ENCODE measurements at places on chromosomes 1 and 21. TPM values are rescaled to one million over a fixed set of nuclear protein-coding genes. Genes with fewer than 3 reads are reported as not detected.
A peak's percentile ranks its signal among the peaks of the same experiment; 100 is the strongest.

The CELA3B gene
- total RNA-seq = not detected

The AMPD1 gene
- not detected for total RNA-seq

The PTPN7 gene
- not detected for total RNA-seq

The CD48 gene
- not detected for total RNA-seq

The LRRC38 gene
- 4.8 TPM for total RNA-seq

- peak; percentile 66 for DNase-seq
These were observed 101.8 kb downstream of the PTGS2 start for GRCh38 chr1:186578325-186579016.

DNA sequence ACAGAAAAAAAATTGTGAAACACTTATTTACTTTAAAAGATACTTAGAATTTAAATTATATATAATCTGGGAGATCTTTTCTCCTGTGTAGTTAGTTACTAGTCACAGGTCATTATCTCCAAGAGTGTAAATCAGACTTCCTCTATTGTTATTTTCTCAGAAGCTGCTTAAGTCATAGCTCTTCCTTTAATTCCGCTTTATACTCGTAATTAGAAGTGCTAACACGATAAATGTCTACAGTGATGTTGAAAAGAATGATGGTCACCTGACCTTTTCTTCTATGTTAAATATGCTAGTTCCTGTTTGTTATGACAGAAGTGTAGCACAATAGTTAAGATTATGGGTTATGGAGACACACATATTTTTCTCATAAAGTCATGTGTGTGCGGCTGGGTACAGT, 123.6 kb downstream of the TGFB2 start:
- no peak for DNase-seq

DNA sequence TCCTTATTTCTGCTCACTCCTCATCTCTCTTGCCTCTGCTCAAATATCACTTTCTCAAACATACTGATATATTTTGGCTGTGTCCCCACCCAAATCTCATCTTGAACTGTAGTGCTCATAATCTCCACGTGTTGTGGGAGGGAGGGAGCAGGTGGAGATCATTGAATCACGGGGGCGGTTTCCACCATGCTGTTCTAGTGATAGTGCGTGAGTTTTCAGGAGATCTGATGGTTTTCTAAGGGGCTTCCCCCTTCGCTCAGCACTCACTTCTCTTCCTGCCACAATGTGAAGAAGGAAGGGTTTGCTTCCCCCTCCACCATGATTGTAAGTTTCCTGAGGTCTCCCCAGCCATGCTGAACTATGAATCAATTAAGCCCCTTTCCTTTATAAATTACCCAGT, 26.6 kb downstream of the ZBTB8OS start:
- no peak for DNase-seq

DNA sequence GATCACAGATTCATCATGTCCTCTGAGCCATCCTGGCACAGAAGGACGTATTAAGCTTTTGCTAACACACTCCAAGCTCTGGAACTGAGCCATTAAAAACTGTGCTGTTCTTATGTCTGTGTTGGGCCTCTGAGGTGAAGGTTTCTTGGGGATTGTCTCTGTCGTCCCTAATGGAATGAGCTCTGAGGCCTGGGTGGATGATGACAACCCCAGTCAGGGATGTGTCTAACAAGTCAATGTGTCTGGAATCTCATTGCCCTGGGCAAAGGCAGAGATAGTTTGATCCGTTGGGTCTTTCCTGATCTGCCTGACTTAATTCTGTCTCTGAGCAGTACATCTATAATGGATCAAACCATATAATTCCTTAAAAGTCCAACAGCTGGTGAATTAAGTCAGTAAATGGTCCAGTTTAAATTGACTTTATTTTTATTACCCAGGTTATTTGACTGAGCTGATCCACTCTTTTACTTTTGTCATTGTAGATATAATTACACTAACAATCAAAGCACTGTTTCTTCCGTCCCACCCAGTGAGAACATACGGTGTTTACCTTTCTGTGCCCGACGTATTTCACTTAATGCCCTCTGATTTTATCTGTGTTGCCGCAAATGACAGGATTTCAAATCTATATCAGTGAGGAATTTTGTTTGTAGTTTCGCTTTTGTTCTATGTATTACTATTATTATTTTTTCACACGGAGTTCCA, 38.8 kb upstream of the OR2B11 start:
- peak; percentile 40 for DNase-seq

DNA sequence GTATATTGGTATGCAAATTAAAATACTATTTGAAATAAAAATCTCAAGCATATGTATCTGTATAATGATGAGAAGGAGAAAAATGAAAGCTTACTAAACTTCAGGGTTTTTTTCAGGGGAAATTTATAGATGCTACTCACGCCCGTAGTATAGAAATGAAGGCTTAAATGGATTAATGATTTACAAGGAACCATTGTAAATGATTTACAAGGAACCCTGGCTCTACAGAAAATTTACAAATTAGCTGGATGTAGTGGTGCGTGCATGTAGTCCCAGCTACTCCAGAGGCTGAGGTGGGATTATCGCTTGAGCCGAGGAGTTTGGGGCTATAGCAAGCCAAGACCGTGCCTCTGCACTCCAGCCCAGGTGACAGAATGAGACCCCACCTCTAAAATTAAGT, 150.5 kb downstream of the PCBP3 start:
- DNase-seq = no peak

DNA sequence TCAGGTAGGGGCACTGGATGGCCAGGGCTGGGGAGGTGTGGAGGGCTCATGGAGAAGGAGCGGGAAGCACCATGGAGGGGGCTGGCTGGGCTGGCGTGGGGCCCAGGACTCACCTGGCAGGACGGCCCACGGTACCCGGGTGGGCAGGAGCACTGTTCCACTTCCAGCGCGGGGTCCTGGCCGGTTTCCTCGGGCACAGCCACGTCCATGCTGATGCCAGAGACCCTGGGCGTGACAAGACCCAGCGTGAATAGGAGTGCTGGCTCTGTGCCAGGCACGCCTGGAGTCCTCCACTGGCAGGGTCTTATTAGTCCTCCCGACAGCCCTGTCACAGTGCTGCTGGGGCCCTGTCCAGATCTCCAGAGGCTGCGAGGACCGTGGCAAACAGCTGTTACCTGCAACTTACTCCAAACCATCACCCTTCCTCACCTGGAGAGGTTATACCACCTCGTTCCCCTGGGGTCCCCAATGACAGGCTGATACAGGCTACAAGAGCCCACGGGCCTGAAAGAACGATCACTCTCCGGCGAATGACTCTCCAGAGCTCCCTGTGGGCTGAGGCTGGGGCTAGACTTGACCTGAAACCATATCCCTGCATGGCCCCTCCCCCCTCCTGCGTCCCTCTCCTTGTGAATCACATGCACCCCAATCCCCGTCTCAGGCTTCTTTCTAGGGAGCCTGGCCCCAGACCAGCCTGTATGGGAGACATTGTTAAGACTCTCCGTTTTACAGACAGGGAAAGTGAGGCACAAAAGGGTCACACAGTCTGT, 62.1 kb downstream of the HSPG2 start:
- no peak for DNase-seq

DNA sequence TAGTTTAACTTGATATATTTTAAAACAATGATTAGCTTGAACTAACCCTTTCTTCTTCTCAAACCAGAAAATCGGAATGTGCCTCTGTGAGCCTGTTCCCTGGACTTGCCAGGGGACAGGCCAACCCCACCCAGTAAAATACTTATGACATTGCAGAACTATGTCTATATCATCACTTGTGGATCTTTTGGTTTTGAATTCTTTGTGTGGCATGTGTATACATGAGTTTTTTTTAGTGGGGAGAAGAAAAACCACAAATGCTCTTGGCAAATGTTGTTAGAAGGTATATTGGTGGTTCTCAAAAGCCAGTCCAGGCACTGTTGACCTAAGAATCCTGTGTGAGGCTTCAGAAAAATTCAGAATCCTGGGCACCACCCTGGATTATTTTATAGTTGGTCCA, 347.4 kb downstream of the SIPA1L2 start:
- DNase-seq = peak; percentile 19

DNA sequence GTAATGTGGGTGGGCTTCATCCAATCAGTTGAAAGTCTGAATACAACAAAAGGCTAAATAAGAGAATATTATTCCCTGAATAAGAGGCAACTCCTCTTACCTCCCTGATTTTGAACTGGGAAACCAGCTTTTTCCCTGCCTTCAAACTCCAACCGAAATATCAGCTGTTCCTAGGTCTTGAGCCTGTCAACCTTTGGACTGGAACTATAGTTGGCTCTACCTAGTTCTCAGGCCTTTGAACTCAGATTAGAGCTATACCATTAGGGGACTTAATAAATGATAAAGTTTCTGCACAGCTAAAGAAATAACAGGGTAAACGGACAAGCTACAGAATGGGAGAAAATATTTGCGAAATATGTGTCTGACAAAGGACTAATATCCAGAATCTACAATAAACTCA, 43.8 kb upstream of the BEND5 start:
- no peak for DNase-seq

DNA sequence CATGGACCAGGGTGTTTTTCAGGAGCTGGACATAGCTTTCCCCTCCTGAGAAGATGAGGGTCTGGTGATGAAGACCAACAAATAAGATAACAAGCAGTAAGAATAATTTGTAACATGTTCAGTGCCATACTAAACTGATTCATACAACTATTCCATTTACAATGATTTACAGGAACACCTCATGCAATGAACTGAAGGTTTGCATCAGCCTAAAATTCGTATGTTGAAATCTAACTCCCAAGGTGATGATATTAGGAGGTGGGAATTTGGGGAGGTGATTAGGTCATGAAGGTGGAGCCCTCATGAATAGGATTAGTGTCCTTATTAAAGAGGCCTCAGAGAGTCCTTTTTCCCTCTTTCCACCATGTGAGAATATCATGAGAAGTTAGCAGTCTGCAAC, 15.9 kb upstream of the NIBAN1 start:
- no peak for DNase-seq

GRCh38 chr21:15127437-15127836, 62.6 kb upstream of the NRIP1 start:
- no peak for DNase-seq

DNA sequence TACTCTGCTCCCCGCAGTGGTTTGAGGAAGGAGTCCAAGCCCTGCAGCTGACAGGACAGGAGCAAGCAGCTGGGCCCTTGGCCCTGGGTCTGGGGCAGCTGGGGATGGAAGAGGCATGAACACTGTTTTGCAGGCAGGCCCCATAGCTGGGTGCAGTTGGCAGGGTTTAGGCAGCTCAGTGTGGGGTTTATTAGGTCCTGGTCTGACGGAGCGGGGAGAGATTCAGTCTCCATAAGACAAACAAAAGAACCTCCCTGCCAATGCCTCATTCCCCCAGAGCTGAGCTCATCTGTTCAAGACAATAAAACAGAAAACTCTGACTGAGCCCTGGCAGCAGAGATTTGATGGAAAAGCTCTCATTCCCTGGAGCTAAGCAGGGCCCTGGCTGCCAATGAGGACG, 37.3 kb downstream of the OLFML2B start:
- DNase-seq = no peak

DNA sequence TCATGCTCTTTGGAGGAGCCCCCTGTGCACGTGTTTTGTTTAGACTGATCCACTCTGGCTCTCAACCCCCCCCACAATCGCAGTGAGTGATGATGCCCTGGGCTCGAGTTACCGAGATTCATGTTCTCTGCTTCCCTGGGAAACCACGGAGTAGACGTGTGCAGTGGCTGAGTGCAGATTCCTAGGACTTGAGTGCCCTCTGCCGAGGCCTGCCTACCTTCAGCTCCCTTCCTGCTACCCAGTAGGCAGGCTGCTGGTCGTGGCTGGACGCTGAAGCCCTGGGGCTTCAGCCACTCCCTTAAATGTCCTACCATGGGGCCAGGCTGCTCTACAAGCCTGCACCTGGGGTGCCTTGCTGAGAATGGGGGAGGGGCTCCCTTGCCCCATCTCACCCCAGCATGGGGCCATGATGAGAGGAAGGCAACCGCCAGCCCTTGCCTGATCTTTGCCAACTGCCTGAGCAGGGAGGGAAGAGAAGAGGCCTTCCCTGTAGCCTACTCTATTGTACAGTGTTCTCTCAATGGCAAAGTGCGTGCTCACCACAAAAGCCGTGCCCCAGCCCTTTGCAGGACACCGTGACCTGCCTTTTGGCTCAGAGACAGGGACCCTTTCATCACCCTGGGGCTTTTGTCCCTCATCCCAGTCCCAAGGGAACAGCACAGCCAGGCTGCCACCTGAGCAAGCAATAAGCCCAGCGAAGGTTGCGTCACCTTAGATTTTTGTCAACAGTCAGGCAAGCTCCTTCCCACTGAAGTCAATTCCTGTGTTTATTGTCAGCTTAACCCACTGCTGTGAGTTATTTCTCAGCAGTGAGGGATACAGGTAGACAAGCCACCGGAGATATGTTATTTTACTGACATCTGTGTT, 4.1 kb upstream of the GRIK3 start:
- DNase-seq = peak; percentile 46

- DNase-seq = no peak
These were observed 20.7 kb downstream of the OLIG2 start for GRCh38 chr21:33046455-33046854.

GRCh38 chr1:40092706-40093639, 4.1 kb downstream of the PPT1 start:
- DNase-seq = no peak

DNA sequence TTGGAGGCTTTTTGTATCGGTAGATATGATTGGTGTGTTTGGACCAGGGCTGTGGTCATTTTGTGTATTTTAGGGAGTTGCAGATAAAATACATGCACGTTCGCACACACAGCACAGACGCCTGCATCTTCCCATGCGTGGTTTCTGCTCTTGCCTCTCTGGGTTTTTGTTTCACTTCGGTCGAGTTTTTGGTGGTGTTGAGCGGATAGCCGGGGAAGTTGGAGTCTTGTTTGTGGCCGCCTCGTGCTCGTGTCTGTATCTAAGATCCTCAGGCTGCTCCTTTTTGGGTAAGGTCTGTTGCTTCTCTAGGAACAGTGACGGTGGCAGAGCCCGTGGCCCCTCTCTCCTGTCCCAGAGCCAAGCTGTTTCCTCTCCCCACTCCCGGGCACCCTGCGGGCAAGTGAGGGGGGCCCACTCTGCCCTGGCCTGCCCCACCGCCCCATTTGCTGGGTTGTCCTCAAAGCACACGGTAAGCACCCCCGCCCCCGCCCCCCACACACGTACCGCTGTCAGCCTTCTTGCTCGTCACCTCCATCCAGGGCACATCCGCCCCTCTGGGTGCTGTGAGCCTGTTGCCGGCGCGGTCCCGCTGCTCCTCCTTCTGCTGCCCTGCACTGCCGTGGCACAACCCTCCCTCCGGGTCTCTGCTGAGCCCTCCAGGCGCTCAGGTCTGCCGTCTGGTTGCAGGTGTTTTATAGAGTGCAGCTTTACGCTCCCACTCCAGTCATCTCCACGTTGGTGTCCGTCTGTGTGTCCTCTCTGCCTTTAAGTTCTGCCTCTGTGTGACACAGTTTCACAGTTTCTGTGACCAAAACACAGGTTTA, 51.9 kb downstream of the AGPAT3 start:
- no peak for DNase-seq

DNA sequence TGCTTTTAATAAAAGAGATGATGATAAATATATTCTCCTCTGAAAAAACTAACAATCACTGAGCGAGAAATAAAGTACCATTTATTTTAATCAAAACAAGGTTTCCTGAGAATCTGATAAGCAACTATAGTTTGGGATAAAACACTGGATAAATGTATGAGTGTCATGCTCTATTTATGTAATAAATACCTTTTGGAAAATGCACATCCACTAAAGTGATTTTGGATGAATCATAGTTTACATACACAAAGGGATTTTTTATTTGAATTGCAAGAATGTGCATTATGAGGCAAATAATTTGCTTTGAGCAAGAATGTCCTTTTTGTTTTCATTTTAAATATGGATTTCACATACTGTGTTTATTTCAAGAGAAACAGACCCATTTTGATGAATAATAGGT, 1483.5 kb downstream of the MRPL39 start:
- DNase-seq = peak; percentile 67

Data from PC-3 (cell line).